ENCODE measurements at places on chromosomes 4 and X.

DNA sequence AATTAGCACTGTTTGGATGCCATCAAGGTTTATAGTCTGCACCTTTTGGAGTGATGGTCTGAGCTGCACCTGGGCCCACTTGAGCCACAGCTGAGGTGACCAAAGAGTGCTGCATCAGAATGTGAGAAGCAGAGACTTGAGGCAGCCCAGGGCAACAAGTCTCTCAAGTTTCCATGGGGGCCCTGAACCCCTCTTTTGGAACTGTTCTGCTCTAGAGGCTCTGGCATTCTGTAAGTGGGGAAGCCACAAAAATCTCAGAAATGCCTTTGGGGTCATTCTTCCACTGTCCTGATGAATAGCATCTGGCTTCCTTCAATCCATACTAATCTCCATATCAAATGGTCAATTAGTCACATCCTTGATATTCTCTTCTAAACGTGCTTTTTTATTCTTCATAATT is 298.4 kb upstream of the MAOA start:
- DNase-seq: no peak

DNA sequence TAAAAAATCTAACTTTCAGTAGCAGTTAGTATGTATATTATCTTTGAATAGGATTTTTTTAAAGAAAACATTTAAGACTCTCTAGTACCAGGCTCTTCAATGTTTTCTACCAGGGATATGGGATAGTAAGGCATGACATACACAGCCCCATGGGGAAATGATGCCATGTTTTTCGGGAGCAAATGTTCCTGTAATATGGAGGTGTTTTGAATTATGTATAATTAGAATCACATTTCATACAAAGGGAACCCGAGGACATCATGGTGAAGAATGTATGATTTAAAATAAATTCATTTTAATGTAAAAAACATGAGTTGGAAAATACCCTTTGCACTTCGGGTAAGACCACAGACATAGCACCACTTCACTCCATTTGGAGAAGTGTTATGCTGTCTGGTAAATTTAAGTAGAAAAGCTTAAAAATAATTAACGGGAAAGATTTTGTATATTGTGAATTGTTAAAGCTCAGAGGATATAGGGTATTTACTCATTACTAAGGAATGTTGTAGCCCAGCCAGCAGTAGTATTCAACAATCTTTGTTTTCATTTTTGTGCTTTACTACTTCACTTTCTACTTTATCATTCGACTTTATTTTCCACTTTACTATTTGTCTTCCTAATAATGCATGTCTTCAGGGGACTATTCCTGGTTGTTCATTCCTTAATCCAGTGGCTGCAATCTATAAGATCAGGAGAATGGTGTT is 2050.7 kb downstream of the ARAP2 start:
- DNase-seq: peak; percentile 53

- no peak for DNase-seq
Observed at GRCh38 chr4:38105475-38106220, 145.4 kb downstream of the PTTG2 start.

GRCh38 chr4:128031756-128032384 is 29.2 kb upstream of the LARP1B start:
- DNase-seq: no peak

GRCh38 chrX:13013363-13014110 is 30.9 kb downstream of the FAM9C start:
- no peak for DNase-seq

- no peak for DNase-seq
Observed at GRCh38 chrX:16953606-16954211, 7.3 kb downstream of the REPS2 start.

GRCh38 chr4:69782651-69783310 is 22.4 kb upstream of the SULT1B1 start:
- DNase-seq: no peak

- no peak for DNase-seq
Observed at GRCh38 chrX:72348247-72348979, 42.7 kb upstream of the CITED1 start.

GRCh38 chr4:148016063-148016637 is 284.3 kb downstream of the ARHGAP10 start:
- DNase-seq: no peak

GRCh38 chr4:103982454-103982853 is 262.7 kb upstream of the TACR3 start:
- DNase-seq: no peak

DNA sequence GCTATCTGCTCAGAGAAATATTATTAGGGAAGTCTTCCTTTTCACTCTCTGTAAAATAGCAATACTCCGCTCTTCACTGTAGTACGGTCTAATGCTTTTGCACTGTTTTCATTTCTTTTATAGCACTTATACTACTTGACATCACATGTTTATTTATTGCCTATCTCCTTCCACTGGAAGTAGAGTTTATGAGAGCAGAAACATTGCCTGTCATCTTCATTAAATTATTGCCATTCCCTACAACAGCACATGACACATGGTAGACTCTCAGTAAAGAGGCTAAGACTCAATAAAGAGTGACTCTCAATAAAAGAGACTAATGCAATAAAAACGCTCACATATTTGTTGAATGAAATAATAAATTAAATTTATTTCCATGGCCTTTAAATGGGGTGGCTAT is 241.3 kb upstream of the MAGEC2 start:
- no peak for DNase-seq

- peak; percentile 70 for DNase-seq
Observed at GRCh38 chr4:123478859-123479345, 82.3 kb downstream of the SPRY1 start.

DNA sequence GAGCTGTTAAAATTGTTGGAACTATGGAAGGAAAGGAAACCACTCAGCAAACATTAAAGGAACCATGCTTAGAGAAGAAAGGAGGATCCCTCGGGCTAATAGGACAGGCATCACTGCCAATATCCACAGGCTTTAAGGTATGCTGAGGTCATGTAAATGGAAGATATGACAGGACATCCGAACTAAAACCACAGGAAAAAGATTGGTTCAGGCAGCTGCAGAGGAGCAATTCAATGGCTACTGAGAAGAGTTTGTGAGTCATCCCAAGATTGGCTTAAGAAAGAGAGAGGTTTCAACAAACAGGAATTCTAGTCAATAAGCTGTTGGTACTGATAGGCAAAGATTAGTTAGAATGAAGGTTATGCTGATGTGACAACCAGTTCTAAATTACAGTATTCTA is 106.4 kb upstream of the FAM241A start:
- DNase-seq: peak; percentile 16

- DNase-seq: no peak
Observed at GRCh38 chrX:39945709-39946108, 152.0 kb downstream of the BCOR start.

- DNase-seq: peak; percentile 4
Observed at GRCh38 chr4:94798808-94799207, 41.1 kb downstream of the BMPR1B start.

- DNase-seq: no peak
Observed at GRCh38 chrX:110684653-110685052, 111.0 kb downstream of the CHRDL1 start.

DNA sequence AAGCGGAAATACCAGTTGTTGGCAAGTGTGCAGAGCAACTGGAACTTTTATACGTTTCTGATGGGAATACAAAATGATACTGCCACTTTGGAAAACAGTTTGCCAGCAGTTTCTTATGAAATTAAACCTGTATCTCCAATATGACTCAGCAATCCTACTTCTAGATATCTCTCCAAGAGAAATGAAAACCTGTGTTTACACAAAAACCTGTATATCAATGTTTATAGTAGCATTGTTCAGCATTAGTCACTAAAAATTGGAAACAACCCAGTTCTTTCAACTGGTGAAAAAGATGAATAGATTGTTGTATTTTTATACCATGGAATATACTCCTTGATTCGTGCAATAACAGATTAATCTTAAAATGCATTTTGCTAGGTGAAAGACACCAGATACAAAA is 26.8 kb downstream of the ATP7A start:
- DNase-seq: no peak

GRCh38 chr4:14596028-14596427 is 406.3 kb upstream of the CPEB2 start:
- DNase-seq: no peak

GRCh38 chr4:77432717-77433417 is 172.8 kb upstream of the CXCL13 start:
- no peak for DNase-seq

DNA sequence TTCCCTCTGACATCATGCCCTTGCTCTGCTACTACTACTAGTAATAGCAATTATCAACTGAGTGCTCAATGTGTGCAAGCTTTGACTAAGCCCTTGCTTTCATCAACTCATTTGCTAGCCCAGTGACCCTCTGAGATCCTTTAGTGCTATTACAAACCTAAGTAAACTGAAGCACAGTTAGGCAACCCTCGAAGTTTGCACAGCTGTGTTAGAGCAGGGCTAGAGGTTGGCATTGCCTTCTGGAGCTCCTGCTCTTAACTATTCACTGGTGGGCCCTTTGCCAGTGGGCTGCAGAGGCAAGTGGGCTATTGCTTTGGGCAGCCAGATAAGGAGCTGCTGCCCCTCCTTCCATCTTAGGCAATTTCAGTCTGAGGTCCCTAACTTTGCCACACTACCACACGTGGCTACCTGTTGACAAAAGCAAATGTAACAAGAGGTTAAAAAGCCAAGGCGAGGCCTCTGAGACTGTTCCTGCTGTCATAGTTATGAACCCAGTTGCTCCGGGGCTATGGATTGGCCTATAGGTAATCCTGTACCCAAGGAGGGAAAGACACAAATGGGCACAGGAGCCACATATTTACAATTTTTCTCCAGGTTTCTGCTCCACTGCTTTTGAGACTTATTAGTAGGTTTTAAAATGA is 41.5 kb upstream of the ANKRD50 start:
- DNase-seq: peak; percentile 70

- DNase-seq: no peak
Observed at GRCh38 chr4:47309165-47309564, 154.3 kb downstream of the COMMD8 start.

DNA sequence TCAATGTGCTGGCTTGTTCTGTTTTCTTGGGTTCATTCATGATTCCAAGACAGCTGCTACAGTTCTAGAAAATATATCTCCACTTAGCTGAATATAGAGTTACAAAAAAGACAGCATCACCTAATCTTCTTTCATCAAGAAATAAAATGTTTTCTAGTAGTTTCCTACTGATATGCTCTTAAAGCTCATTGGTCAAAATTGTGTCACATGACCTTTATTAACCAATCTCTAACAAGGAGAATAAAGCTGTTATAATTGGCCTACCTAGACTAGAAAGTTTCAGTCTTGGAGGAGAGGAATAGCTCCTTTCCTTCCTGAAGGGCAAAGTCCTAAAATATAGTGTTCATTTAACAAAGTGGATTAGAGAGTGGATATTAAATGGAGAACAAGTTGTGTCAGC is 8.1 kb upstream of the PCDH18 start:
- DNase-seq: no peak

DNA sequence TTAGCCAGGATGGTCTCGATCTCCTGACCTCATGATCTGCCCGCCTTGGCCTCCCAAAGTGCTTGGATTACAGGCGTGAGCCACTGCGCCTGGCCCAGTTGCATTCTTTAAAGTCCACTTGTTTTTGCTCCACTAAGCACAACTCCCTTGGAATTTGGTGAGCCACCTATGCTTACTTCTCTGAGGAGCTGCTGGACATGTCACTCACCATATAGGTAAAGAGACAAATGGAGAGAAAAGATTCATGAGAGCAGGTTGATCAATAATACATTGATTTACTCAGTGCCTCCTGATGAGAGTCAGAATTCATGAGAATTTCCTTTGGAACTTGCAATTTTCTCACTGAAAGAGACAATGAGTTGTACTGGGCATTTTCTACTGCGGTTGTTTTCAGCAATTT is 48.2 kb downstream of the USP26 start:
- DNase-seq: no peak

DNA sequence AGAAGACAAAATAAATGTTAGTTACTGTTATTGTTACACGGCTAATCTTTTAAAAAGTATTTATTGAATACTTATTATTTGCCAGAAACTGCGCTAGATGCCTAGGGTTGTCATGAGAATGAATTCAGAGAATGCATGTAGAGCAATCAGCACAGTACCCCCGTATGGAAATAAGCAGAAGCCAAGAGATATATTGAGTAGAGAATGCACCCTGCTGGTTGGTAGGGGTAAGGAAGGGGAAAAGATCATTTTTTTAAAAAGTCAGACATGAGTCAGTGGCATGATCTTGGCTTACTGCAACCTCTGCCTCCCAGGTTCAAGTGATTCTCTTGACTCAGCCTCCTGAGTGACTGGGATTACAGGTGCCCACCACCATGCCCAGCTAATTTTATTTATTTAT is 13.1 kb upstream of the DRP2 start:
- no peak for DNase-seq

GRCh38 chr4:121800638-121800960 is 524 bp upstream of the EXOSC9 start:
- no peak for DNase-seq

GRCh38 chr4:146224326-146224966 is 10.1 kb downstream of the REELD1 start:
- no peak for DNase-seq

- DNase-seq: no peak
Observed at GRCh38 chr4:176653401-176654220, 139.1 kb downstream of the VEGFC start.

DNA sequence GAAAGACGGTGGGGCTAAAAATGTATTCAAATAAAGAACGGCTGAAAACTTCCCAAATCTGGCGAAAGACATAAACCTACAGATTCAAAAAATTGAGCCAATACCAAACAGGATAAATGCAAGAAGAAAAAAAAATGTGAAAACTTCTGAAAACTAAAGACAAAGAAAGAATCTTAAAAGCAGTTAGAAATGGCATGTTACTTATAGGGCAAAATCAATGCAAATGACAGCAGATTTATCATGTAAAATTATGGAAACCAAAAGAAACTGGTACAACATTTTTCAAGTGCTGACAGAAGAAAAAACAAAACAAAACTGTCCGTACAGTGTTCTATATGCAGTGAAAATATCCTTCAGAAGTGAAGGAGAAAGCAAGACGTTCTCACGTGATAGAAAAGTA is 239.0 kb downstream of the PDGFC start:
- DNase-seq: no peak

GRCh38 chr4:17230727-17231126 is 281.2 kb downstream of the QDPR start:
- no peak for DNase-seq

DNA sequence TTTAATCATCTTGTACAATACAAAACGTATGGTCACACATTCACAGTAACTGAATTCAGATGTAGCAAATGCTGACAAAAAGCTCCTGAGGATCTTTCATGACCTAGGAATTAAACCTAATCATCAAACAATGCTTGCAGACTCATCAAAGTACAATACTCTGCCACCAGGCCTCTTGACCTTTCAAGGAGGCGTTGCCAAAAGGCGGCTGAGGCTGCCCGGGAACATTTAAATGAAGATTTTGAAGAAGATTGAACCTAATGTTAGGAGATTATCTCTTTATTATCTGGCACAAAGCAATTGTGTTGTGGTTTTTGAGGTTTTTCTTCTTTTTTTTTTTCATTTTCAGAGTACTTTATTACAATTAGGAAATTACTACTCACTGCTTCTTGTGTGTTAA is 340.5 kb downstream of the GALNTL6 start:
- DNase-seq: no peak
